ENCODE measurements at places on chromosomes 7 and 10.

GRCh38 chr7:134905375-134905774 is 80.9 kb upstream of the AGBL3 start:
- DNase-seq, result peak; percentile 80

GRCh38 chr7:44624318-44624717 is 17.9 kb downstream of the OGDH start:
- no peak for DNase-seq

DNA sequence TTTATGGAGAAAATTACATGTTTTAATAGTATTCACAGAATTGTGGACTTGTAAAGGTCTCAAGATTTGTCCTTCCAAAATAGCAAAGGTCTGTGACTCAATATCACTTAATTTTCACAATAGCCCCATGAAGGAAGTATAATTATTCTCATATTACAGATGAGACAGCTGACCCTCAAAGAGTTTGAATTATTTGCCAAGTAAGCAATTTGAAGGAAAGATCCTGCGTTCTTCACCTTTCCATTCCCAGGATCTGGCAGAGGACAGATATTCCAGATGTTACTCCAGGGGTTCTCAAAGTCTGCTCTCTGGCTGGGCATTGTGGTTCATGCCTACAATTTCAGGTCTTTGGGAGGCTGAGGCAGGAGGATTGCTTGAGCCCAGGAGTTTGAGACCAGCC is 559.4 kb upstream of the AUTS2 start:
- no peak for DNase-seq

GRCh38 chr10:35606430-35606829 is 1.3 kb downstream of the GJD4 start:
- DNase-seq, result no peak

DNA sequence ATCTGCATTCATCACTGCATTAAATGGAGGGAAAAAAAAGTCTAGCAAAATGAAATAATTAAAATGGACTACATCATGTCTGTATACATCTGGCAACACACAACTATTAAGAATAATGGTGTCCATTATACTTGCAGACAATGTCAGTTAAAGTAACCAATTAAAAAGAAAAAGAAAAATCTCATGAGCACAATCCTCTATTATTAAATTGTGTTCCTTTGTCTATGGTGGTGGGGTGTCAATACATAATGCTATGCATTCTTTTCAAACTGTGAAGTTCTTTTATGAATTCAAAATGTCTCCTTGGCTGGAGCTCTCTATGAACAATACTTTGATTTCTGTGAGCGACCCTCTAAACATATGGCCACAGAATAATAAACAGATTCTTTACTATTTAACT is 63.5 kb downstream of the NRP1 start:
- DNase-seq, result no peak

DNA sequence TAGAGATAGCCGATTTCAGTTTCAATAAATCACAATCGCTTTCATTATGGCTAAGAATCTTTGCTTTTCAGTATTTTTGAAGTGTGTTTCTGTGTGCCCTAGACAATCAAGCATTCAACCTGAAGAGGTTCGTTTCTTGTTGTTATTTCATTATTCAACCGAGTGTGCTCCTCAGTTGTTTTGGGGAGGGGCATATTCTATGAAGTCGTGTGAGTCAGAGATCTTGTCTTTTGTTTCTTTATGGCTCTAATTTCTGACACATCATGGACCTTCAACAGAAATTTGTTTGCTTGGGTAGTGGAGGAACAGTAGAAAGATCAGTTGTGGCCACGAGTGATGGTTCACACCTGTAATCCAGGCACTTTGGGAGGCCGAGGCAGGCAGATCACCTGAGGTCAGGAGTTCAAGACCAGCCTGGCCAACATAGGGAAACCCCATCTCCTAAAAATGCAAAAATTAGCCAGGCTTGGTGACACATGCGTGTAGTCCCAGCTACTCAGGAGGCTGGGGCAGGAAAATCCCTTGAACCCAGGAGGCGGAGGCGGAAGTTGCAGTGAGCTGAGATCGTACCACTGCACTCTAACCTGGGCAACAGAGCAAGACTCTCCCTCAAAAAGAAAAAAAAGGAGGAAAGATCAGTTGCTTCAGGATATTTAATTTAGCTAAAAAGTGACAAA is 38.3 kb downstream of the C1QL3 start:
- DNase-seq, result no peak

GRCh38 chr10:6140965-6141295 is 52.1 kb downstream of the RBM17 start:
- DNase-seq, result no peak

DNA sequence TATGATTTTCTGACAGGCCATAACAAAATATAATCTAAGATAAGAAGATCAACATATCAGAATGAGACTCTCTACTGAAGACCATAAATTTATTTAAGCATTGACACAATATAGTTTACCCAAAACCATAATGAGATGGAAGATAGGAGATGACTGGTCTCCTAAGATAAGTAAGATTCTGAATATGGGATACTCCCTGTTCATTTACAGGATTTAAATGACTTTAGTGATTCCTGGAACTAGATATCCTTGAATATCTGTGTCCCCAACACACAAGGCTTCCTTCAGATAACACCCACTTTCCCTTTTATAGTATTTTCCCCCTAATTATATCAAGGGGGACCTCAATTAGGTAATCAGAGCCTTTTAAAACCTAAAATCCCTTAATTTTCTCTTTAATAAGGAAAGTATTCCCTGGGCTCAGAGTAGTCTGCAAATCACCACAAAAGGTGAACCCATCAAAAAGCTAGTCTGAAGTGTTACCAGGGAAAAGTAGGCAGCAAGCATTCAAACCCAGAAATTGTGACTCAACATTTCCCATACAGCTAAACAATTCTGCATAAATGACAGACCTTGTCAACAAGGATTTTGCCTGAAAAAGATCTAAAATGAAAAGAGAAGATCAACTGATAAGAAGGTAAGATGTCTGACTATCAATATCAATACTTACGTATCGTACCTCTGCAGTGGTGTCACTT is 99.9 kb downstream of the CNOT4 start:
- no peak for DNase-seq

DNA sequence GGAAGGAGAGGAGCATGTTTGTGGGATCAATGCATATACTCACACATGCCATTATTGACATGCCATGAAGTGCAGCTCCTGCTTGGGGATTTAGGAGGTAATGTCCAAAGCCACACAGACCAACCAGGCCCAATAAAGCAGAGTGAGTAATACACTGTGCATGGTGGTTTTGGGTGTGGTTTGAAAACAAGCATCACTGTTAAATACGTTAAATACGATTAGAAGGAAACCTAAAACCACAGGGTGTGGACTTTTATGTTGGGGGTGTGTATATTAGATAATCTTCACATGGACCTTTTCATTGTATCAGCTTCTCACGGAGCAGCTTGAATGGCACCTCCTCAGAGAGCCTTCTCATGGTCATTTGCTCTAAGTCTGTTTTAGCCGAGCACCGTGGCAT is 10.4 kb upstream of the EIF3A start:
- peak; percentile 38 for DNase-seq

- no peak for DNase-seq
Observed at GRCh38 chr7:131151034-131151433, 176.6 kb upstream of the MKLN1 start.

DNA sequence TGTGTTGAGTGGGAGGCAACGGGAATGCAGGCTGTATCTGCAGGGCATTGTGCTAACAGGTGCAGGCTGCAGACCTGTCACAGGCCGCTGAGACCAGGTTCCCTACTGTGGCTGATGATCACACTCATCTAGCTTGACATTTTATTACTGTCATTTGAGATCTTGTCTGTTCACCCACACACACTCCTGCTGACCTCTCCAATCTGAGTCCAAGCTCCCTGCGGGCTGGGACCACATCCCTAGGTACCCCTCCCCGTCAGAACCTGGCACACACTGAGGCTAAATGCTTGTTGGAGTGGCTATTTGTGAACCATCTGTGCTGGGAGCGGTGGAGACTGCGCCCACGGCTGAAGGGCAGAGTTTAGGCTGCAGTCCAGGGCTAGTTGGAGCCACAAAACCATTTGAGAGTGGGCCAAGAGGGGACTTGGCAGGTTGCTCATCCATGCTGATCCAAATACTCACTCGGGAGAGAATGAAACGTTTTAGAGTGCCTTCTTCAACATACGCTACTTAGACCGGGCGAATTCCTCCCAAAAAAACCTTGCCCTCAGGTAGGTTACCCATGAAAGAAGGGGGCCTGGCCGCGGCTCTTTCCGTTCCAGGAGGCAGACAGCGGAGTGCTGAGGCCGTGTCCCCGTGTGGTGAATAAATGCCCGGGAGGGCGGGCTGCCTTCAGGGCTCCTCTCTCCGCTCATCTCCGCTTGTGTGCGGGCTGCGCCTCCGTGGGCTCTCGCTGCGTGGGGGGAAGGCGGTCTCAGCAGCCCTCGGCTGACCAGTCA is 164.4 kb downstream of the RGS10 start:
- no peak for DNase-seq

DNA sequence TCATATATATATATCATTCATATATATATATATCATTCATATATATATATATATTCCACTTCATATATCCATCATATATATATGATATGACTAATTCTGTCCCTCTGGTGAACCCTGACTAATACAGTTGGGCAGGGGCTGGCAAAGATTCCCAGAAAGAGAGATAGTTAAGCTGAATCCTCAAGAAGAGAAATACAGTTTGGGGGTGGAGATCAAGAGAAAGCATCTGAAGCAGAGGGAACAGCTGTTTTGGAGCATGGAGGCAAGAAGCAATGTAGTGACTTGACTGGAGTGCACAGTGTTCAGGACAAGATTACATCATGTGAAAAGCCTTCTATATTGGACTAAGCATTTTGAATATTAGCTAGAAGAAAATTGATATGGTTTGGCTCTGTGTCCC is 540.7 kb downstream of the MAGI2 start:
- peak; percentile 1 for DNase-seq

DNA sequence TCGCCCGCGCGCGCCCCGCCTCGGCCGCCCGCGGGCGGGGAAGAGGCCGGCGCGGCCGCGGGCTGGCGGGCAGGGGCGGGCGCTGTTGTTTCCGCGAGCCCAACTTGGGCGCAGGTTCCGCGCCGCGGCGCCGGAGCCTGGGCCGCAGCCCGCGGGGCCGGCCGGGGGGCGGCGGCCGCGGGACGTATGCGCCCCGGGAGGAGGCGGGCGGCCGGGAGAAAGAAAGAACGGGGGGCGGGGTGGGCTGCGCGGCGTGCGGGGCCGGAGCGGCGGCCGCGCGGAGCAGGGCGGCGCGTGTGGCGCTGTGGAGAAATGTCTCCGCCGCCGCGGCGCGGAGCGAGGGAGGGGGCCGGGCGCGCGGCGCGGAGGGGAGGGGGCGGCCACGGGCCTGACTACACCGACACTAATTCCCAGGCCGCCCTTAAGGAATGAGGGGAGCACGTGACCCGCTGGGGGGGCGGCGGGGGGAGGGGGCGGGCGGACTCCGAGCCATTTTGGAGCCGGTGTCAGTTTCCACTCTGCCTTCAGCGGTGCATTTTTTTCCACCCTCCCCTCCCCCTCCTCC is at the start of gene BMI1:
BMI1 (plus strand) TSS at position 509 of the 565 bp plus-strand sequence. CDS start 5,351 bp downstream, outside the sequence.
- DNase-seq, result no peak

- DNase-seq, result no peak
Observed at GRCh38 chr10:101257084-101257483, 27.8 kb upstream of the LBX1 start.

- no peak for DNase-seq
Observed at GRCh38 chr7:49295146-49295545, 370.8 kb downstream of the CDC14C start.

- no peak for DNase-seq
Observed at GRCh38 chr7:156985101-156985992, 25.1 kb downstream of the MNX1 start.

- no peak for DNase-seq
Observed at GRCh38 chr7:28731092-28731658, 227.0 kb downstream of the TRIL start.

- DNase-seq, result no peak
Observed at GRCh38 chr10:89029181-89029580, 38.6 kb downstream of the FAS start.

DNA sequence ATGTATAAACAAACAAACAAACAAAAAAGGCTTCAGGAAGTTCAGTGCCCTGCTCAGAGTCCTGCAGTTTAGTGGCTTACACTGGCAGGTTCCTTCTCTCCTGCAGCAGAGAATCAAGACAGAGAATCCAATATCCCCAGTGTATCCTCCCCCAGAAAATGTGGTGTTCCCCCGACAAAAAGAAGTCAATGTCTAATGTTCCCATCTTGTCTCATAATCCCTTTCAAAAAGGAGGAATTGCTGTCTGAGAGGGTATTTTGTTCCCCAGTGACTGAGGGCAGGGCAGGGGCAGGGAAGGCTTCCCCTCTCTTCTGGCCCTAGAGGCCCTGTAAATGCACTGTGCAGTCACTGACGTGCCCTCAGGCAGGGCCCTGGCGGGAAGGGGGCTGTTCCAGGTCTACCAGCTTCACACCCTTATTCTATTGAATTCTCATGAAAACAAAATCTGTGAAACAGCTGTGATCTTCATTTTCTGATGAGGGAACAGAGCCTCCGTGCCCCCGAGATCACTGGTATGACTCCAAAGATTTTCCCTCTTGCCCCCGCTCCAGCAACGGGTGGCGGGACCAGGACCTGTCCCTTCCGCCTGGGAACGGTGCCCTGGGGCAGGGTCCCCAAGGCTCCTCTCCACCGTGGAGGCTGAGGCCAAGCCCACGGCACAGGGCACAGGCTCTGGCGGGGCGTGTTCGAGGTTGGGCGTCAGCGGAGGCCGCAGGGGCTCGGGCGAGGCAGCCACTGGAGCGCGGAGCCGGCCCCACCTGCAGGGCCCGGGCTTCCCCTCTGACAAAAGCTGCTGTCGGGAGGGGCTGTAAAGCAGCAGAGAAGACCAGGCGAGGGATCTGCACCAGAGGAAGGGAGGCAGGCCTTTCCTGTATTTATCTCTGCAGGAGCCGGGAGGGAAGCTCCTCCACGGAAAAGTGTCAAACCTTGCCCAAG is 13.4 kb upstream of the WDFY4 start:
- no peak for DNase-seq

DNA sequence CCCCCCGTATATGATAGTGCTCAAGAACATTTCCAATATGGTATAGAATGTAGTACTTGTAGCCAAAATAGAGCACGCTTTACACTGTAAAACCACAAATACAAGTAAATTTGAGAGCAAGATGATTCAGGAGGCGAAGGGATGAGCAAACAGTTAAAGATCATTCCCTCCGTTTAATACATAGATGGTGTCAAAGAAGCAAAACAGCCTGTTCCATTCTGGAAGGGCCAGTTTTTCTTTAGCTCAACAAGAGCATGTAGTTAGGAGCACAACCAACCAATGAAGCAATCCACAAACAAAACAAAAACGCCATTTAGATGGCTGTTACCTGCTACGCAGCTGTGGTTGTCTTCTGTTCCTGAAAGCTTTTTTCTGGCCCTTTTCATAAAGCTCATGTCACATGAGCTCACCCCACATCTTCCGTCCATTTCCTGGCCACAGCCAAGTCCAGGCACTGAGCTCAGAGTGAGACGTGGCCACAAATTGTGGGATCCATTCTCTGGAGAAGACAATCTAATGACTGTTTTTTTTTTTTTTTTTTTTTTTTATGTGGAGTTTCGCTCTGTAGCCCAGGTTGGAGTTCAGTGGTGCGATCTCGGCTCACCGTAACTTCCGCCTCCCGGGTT is 185.6 kb downstream of the FANK1 start:
- DNase-seq, result no peak

- DNase-seq, result no peak
Observed at GRCh38 chr10:117677890-117678500, 135.4 kb downstream of the EMX2 start.

GRCh38 chr7:143938379-143939243 is 3.6 kb downstream of the OR2F2 start:
- no peak for DNase-seq

- DNase-seq, result peak; percentile 46
Observed at GRCh38 chr10:60521974-60522405, 132.3 kb upstream of the ANK3 start.

Measured in GM04504 (cell line).